Spinal cord (tissue), 10 donors: ENCODE measurements at places on chromosomes 2 and 18.

GRCh38 chr2:62199392-62200125 lies 3.6 kb downstream of the B3GNT2 start:
- DNase-seq: no peak

- no peak for DNase-seq
Measured at GRCh38 chr2:176175709-176176607, 12.5 kb upstream of the HOXD1 start.

- no peak for DNase-seq
Measured at GRCh38 chr18:70622622-70623419, 334.0 kb downstream of the SOCS6 start.

- DNase-seq: no peak
Measured at GRCh38 chr18:3867864-3868311, 417.9 kb downstream of the TGIF1 start.

DNA sequence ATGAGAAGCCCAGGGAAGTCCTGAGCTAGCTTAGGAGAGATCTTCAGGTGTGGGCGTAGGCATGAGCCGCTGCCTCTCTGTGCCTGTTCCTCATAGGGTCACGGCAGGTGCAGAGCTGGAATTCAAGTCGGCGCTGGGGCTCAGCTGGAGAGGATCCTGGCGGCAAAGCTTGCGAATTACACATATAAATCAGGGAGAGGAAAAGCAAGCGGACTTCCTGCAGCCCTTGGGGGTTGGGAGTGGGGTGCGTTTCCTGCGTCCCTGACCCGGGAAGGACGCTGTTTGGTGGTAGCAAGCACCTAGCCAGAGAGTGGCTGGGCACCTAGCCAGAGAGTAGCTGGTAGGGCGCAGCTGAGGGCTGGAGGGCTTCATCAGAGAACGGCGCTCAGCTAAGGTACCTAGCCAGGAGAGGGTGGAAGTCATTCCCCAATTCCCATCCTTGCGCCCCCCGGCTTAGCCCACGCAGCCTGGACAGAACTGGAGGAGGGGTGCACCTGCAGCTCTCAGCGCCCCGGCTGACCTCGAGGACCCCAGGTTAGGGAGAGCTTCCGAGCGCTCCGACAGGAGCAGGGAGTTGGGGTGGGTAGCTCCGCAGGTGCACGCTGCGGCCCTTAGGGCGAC lies 459 bp upstream of the EFR3B start:
- DNase-seq: no peak
